ENCODE measurements at places on chromosomes 3 and 15.

GRCh38 chr3:46593274-46593862 lies 19.0 kb upstream of the FAM240A start:
- DNase-seq = no peak

GRCh38 chr3:44885618-44886017 lies 11.2 kb downstream of the TGM4 start:
- peak; percentile 98 for DNase-seq

DNA sequence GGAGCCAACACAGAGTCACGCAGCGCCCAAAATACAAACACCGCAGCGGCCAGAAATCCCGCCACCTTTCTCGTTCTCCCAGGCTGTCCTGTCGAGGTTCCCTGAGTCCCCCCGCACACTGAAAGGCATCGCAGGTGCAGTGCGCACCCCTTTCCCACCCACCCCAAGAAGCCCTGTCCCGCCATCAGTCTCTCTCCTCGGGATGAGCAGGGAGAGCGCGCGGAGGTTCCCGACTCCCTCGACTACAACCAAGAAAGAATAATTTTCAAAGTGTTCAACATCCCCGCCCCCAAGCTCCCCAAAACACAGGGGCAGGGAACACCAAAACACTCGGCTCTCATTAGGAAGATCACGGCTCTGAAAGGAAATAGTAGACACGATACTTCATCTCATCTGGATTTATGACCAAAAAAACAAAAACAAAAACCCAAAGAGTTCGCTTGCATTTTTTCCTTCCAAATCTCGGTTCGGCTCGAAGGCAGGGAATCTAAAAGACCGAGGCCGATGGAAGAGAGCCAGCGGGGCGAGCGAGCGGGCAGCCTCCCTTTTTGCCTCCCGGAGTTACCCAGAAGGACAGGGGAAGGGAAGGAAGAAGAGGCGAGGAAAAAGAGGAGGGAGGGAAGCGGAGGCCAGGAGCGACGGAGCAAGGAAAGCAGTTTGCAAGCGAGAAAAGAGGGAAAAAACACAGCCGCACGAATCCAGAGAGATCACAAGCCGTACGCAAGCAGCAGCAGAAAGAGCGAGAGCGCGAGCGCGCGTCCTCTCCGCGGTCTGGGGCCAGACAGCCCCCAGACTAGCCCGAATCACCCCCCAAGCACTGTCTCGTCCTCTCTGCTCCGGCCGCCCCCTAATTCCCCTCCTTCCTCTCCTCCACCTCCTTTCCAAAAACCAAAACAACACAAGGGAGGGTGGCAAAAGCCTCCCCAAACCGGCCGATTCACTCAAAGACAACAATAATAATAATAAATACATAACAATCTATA lies 808 bp downstream of the BCL6 start:
- DNase-seq = peak; percentile 58

DNA sequence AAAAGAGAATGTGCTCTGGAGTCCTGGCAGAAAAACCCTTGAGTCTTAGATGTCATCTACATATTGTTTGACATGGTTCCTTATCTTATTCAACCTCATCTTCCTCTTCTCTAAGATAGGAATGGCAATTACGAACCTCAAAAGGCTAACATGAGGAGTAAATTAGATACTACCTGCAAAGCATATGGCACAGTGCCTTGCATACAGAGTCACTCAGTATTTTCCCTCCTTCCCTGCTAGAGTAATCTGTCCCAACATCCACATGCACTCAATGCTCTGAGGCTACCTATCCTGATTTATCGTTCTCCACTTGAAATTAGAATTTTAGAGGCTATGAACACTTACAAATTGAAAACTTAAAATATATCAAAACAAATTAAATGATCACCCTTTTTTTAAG lies 386.7 kb downstream of the RSL24D1 start:
- DNase-seq = no peak

DNA sequence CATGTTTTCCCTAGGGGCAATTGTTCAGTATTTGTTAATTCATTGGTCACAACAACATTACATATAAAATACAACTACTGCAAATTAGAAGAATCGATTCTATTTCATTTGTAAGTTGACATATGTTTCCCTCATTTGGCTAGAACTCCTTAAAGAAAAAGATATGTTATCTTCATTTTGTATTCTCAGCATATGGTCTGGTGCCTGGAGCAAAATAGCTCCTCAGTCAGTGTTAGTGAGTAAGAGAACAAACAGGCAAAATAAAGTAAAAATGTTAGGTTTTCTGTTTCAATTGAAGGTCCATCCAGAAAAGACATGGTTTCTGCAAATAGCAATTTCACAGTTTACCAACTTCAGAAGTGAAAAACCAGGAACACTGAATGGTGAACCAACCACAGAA lies 1343.1 kb downstream of the ROBO1 start:
- no peak for DNase-seq

GRCh38 chr3:143821862-143822261 lies 26.4 kb downstream of the SLC9A9 start:
- DNase-seq = no peak

DNA sequence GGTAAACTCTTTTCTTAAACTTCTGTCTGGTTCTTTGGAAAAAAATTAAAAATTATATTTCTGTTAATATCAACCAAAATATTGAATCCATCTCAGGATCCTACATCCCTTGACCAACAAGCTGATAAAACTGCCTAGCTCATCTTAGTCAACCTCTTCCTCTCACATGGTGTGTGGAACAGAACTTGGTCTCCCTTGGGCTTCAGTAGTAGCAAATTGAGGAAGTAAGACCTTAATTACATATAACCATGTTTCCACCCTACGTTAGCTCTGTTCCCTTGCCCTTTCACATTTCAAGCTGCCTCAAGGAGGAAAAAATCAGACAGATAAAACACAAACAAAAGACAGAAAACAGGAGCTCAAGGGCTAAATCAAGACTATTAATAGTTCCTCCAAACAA lies 116.4 kb downstream of the GREM1 start:
- DNase-seq = no peak

- DNase-seq = no peak
Measured at GRCh38 chr3:78091478-78092119, 1051.7 kb downstream of the ROBO2 start.

DNA sequence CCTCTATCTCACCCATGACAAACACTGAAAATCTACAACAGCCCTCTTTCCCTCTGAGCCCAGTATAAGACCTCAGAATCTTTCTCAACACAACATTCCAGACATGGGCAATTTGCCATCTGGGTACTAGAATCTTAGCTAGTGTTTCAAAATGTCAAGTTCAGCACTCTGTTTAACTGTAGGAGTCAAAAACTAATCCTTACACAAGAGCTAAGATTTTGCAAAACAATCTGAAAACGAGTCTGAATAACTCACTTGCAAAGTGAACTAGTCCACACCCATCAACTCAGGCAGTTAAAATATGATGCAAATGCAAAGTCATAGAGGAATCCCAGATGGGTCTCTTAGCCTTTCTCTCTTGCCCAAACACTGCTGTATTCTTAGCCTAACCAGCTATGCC lies 67.8 kb downstream of the GPR176 start:
- DNase-seq = peak; percentile 59
